Amniotic epithelial cell (primary cell): ENCODE measurements at places on chromosomes 2 and 18.

GRCh38 chr2:112629224-112629623 is 16.5 kb upstream of the SLC20A1 start:
- peak; percentile 23 for DNase-seq

GRCh38 chr18:62325806-62326645 is 916 bp downstream of the TNFRSF11A start:
- DNase-seq = no peak

DNA sequence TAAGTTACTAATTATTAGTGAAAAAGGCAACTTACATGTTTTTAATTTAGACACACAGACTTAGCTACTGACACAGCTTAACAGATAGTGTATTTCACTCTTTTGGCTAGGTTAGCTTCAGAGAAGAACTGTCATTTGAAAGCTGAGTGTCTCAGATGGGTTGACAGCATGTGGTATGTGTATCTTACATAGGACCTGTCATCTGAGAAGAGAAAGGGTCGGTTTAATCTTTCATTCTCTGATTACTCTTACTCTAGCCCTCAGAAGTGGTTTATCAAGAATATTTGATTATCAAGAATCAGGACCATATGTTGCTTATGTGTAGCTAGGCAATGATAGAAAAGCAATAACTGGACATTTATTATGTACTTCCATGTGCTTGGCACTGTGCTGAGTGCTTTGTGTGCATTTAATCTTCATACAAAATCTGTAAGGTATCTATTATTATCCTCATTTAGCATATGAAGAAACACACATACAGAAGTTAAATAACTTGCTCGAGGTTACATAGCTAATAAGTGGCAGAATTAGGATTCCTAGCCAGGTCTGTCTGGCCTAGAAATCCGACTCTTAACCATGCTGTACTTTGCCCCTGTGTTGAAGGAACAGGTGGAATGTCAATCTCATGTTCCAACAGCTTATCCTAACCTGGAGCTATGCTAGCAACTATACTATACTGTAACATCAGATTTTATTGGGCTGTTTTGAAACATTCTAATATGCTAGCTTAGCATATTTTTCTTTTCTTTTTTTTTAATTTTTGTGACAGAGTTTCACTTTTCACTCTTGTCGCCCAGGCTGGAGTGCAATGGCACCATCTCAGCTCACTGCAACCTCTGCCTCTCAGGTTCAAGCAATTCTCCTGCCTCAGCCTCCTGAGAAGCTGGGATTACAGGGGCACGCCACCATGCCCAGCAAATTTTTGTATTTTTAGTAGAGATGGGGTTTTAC is 28.4 kb downstream of the CFLAR start:
- DNase-seq = no peak

GRCh38 chr2:112794841-112795240 is 10.5 kb upstream of the IL1A start:
- no peak for DNase-seq

GRCh38 chr2:1731963-1732768 is 12.1 kb downstream of the PXDN start:
- DNase-seq = peak; percentile 96

GRCh38 chr2:217286833-217287232 is 427.0 kb upstream of the TNP1 start:
- DNase-seq = peak; percentile 96

GRCh38 chr18:13179566-13180113 is 38.9 kb upstream of the LDLRAD4 start:
- no peak for DNase-seq

DNA sequence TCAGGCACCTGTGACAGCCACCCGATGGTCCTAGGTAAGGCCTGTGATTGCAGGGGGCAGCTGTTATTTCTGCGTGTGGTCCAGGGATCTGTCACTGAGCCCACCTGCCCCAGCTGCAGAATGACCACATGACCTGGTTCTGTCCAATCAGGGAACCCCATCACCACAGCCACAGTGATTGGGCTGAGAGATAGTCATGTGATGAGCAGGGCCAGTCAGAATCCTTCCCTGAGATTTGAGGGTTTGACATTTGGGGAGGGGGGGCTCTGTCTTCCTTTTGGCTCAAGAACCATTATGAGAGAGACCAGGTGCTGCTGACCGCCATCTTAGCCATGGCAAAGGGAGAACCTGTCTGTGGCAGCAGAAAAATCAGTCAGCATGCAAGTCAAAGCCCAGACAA is 147.2 kb downstream of the SMAD7 start:
- DNase-seq = no peak

GRCh38 chr2:78416625-78417300 is 608.7 kb upstream of the REG3G start:
- no peak for DNase-seq

DNA sequence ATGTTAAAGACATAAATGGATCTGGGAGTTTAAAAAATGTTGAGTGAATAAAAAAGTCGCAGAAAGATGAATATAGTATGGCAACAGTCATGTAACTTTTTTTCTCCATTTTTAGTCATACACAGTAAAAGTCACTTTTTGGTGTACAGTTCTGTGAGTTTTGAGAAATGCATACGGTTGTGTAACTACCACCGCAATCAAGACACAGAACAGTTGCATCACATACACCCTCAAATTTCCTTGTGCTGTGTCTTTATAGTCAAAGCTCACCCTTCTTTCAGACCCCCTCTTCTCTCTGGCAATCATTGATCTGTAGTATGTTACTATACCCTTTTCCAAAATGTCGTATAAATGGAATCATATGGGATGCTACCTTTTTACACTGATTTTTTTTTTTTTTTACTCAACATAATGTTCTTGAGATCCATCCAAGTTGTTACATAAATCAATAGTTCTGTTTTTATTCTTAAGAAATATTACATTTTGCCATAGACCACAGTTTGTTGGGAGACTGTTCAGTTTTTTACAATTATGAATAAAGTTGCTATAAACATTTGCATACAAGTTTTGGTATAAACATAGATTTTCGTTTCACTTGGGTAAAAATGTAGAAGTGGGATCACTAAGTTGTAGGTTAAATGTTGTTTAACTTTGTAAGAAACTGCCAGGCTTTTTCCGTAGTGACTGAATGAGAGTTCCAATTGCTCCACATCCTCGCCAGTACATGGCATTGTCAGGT is 35.4 kb upstream of the AGFG1 start:
- DNase-seq = peak; percentile 64

DNA sequence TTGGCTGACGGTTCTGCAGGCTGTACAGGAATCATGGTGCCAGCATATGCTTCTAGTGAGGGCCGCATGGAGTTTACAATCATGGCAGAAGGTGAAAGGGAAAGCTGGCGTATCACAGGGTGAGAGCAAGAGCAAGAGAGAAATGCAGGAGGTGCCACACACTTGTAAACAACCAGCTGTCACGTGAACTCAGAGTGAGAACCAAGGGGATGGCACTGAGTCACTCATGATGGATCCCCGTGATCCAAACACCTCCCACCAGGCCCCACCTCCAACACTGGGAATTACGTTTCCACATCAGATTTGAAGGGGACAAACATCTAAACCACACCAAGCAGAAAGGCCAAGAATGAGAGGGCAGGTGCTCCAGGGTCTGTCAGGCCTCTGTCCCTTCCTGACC is 185.0 kb upstream of the PID1 start:
- DNase-seq = peak; percentile 32

DNA sequence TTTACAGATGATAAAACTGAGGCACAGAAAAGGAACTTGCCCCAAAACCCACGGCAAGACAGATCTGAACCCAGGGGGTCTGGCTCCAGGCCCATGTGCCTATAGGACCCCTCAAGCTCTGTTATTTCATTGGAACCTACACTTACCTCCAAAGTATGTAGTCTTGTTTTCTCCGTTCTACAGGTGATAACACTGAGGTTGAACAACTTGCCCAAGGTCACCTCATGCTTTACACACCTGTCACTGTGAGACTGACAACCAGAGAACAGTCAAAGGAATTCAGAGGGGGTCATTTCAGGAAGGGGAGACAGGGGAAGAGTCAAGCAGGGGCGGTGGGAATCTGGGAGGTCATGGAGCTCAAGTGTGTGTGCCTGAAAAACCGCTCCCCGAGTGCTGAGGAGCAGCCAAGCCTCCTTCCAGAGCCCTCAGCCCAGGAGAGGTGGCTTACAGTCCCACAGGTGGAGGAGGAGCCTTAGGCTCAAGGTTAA is 47.7 kb downstream of the SERTAD2 start:
- no peak for DNase-seq

GRCh38 chr18:55868909-55869308 is 280.9 kb upstream of the TCF4 start:
- DNase-seq = no peak

DNA sequence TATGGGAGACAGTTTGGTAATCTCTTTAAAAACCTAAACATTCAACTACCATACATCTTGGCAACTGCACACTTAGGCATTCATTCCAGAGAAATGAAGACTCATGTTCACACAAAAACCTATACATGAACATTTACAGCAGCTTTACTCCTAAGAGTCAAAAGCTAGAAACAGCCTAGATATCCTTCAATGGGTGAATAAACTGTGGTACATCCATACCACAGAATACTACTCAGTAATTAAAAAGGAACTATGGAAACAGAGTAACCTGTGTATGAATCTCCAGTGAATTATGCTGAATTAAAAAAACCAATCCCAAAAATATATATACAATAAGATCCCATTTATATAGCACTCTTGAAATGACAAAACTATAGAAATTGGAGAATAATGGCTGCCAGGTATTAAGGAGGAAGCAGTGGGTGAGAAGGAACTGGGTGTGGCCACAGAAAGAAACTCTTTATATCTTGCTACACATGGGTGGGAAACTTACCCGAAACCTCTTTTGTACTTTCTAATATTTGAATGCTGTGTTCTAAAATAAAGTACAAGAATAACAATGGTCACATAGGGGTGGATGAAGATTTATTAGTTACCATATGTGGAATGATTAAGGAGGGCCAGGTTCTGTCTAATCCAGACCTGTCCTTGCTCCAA is 13.7 kb downstream of the SESTD1 start:
- no peak for DNase-seq

DNA sequence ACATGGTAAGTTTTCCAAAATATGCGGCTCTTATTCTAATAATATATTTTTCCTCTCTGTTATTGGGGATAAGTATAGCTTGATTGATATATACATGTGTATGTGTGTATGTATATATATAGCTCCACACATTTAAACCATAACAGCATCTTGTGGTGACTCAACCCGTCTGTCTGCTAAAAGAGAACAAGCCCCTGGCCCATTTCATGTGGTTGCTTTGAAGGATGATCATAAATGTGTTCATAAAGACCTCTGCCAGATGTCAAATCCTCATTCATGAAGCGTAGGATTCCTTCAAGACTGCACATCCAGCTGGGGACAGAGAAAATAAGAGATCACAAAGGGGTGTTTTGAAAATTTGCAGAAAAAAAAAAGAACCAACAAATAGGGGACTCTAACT is 79.3 kb downstream of the RHOB start:
- no peak for DNase-seq

DNA sequence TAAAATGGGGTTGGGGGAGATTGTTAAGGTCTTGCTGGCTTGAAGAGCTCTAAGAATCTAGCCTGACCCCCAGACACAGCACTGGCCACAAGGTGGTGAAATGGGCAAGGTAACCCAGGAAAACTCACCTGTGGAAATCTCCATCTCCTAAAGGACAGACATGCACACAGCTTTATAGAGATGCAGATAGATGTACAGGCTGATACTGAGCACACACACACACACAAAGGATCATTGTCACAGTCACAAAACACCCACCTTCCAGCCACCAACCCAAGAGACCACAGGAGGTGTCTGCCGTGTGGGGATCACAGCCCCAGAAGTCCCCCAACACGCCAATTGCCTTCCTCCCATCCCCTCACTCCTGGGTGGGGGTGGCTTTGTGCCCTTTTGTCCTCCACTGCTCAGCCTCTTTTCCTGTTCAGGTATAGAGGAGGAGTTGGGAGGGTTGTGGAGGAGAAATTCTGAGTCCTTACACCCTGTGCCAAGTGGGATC is 3.2 kb upstream of the CYP26B1 start:
- DNase-seq = no peak

- no peak for DNase-seq
Measured at GRCh38 chr2:84914334-84914733, 8.9 kb downstream of the TMSB10 start.

DNA sequence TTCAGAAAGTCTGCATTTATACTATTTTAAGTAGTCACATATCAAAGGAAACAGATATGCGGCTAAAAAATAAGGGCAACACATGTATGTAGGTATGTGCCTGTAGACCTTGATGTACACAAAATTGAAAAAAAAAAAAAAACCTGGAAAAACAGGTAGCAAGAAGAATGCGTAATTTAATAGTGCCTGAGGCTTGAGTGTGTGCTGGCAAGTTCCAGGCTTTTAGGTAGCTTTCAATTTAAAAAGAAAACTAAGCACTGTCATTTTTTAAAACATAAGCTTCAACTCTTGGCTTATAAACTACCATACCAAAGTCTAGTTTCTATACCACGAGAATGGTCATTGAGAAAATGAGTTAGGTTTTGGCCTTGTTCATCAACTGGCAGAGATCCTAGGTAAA is 72.3 kb downstream of the OTX1 start:
- no peak for DNase-seq

DNA sequence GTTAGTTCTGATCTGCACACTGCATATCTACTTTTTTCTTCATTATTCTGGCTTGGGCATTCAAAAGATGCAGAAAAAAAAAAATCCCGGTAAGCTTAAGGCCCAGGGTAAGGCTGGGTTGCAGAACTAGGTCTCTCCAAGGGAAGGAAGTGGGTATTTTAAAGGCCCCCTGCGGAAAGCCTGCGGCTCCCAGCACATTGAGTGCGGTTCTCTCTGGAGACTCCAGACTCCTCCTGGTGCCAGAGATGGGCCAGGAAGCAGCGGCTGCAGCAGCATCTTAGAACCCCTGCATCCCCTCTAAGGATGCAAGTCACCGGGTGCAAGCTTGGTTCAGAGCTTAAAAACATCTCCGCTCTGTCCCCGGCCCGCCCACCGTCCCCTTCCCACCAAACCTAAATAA is 49.5 kb downstream of the TGIF1 start:
- DNase-seq = no peak

GRCh38 chr2:27307287-27307544 is 1.0 kb downstream of the UCN start:
- no peak for DNase-seq

GRCh38 chr2:71640489-71640888 is 187.1 kb downstream of the DYSF start:
- no peak for DNase-seq

DNA sequence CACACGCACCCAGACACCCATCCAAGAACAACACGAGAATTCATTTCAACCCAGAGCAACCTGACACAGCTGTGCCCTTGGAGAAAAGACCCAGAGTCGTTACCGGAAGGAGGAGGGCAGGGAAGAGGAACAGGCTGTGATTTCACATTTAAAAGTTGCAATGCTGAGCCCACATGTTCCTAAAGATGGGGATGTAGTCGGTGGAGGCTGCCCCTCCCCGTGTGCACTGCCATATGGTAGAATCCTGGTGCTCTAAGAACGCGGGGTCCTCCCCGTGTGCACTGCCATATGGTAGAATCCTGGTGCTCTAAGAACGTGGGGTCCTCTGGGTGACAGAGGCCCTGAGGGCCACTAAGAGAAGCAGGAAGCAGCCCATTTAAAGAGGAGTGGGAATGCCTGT is 10.9 kb downstream of the MTERF4 start:
- DNase-seq = no peak
